ENCODE measurements at places on chromosomes 2 and 18.
A peak's percentile ranks its signal among the peaks of the same experiment; 100 is the strongest.

GRCh38 chr2:42799881-42800280, 7.5 kb upstream of the HAAO start:
- H3K27me3 ChIP-seq: peaks cover 22% of the 10 kb centered on the region
- no peak overlapping the region for H3K4me3 ChIP-seq
- H3K4me1 ChIP-seq: peaks cover 18% of the 10 kb centered on the region
- no peaks in the 10 kb centered on the region for H3K36me3 ChIP-seq
- no peak overlapping the region for H3K27ac ChIP-seq

- DNase-seq: no peak
- H3K4me1 ChIP-seq: no peaks in the 10 kb centered on the region
- no peak overlapping the region for H3K4me3 ChIP-seq
Observed at GRCh38 chr2:169839954-169840746, 12.9 kb downstream of the UBR3 start.

- DNase-seq: no peak
- peaks cover 25% of the 10 kb centered on the region for H3K36me3 ChIP-seq
- H3K4me1 ChIP-seq: peaks cover 23% of the 10 kb centered on the region
- H3K27me3 ChIP-seq: no peaks in the 10 kb centered on the region
Observed at GRCh38 chr2:27946530-27947060, 56.1 kb downstream of the BABAM2 start.

DNA sequence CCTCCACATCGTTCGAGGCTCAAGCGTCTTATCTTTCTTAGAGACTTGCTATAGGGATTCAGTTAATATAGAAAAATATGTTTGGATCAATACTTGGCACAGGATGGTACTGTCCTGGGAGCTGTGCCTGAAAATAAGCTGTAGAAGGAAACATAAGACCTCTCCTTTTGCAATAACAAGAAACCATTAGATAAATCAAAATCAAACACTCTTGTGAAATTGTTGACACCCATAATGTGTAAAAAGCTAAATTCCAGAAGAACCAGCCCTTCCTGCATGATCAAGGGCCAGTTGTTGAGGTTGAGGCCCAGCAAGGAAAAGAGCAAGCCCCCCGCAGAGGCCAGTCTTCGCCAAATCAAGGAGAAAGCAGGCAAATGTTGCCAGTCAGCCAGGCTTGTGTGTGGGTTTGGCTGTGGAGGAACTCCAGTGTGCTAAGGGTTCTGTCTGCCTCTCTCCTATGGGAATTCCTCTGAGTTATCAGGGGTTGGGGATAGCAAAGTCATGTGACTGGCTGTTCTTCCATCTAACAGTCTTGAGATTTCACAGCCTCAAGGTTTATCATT, 185.7 kb downstream of the ACKR3 start:
- H3K36me3 ChIP-seq: no peaks in the 10 kb centered on the region
- DNase-seq: no peak
- H3K4me1 ChIP-seq: no peaks in the 10 kb centered on the region
- H3K27ac ChIP-seq: no peak overlapping the region

DNA sequence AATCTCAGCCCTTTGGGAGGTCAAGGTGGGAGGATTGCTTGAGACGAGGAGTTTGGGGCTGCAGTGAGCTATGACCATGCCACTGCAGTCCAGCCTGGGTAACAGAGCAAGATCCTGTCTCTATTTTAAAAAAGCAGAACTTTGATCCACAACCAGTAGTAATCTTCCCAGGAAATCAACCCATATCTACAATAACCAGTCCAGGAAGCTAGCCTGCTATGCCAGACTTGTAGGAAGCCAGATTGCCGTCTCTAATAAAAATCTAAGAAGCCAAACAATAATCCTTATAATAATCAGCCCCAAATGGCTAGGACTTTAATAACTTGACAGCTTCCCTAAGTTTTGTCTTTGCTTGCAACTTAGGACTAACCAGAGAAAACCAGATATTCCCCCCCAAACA, 9.0 kb upstream of the ALMS1 start:
- no peak overlapping the region for H3K4me3 ChIP-seq
- no peak for DNase-seq
- H3K27ac ChIP-seq: no peak overlapping the region
- no peaks in the 10 kb centered on the region for H3K4me1 ChIP-seq

GRCh38 chr2:29351916-29352591, 236.8 kb downstream of the CLIP4 start:
- H3K27me3 ChIP-seq: peaks cover 12% of the 10 kb centered on the region
- H3K4me3 ChIP-seq: no peak overlapping the region
- no peaks in the 10 kb centered on the region for H3K4me1 ChIP-seq
- H3K36me3 ChIP-seq: no peaks in the 10 kb centered on the region

- H3K27ac ChIP-seq: peak overlapping the region; percentile 96
- H3K4me1 ChIP-seq: peaks cover 36% of the 10 kb centered on the region
- peak overlapping the region; percentile 97 for H3K4me3 ChIP-seq
- H3K36me3 ChIP-seq: peaks cover 2% of the 10 kb centered on the region
Observed at GRCh38 chr2:15562354-15563031, 1.4 kb upstream of the NBAS start.

DNA sequence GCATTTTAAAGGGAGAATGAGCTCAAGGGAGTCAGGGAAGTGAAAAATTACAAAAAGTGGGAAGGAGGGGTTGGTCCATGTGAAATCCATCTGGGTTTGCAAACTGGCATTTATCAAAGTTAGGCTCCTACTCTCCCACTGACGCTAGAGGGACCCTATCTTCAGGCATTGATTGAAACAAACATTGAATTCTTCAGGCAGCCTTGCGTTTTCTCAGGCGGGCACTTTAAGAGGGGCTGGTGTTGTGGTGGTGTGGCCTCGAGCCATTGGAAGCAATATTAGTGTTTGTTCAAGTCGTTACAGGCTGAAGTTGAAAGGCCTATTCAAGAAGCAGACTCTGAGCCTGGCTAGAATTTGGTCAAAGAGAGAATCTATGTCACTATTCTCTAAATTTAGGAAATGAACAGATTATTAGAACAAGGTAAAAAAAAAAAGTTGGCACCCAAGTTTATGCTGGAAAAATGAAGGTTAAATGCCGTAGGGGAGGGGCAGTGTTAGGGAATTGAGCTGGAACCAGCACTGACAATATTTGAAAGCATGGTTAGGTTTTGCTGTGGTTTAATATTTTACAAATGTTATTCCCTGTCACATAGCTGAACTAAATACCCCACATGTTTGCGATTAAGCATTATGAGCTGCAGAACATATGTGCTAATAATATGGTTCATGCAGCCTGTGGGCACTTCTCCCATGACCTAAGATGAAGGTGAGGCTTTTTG, 36.8 kb downstream of the STON1 start:
- no peak overlapping the region for H3K27ac ChIP-seq
- H3K4me1 ChIP-seq: peaks cover 2% of the 10 kb centered on the region
- no peaks in the 10 kb centered on the region for H3K36me3 ChIP-seq
- no peak overlapping the region for H3K4me3 ChIP-seq
- no peak for DNase-seq

DNA sequence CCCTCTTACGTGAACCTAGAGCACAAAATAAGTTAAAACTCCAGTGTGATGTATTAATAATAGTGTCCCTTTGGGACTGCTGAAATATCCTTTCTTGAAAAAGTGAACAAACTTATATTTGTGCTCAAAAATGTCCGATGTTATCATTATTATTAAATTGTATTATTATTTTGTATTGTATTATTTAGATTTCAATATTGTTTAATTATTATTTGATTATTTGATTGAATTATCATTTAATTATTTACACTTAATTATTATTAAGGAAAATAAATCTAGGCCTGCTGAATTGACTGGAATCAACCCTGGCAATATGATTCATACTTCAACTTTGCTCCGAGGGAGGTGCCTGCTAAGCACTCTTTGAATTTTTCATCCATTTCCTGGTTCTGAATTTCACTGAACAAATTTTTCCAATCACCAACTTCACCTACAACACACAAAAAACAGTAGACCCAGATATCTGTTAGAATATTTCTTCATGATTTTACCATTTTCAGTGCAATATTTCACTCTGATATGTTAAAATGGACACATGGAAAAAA, 10.9 kb upstream of the EIF2AK2 start:
- H3K27ac ChIP-seq: no peak overlapping the region
- peaks cover 7% of the 10 kb centered on the region for H3K27me3 ChIP-seq
- DNase-seq: no peak
- no peak overlapping the region for H3K4me3 ChIP-seq
- H3K36me3 ChIP-seq: peaks cover 5% of the 10 kb centered on the region

DNA sequence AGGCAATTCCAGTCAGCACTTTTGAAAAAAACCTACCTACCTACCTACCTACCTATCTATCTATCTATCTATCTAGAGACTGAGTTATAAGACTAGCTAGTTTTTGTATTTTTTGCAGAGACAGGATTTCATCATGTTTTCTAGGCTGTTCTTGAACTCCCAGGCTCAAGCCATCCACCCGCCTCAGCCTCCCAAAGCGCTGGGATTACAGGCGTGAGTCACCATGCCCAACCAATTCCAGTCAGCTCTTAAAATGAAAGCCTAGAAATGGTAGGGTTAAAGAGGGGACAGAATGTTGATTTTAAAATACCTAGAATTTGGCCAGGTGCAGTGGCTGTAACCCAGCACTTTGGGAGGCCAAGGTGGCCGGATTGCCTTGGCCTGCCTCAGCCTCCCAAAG, 19.1 kb downstream of the MSH2 start:
- no peak overlapping the region for H3K27ac ChIP-seq
- H3K36me3 ChIP-seq: peaks cover 35% of the 10 kb centered on the region
- H3K4me1 ChIP-seq: no peaks in the 10 kb centered on the region
- no peak for DNase-seq
- no peaks in the 10 kb centered on the region for H3K27me3 ChIP-seq

DNA sequence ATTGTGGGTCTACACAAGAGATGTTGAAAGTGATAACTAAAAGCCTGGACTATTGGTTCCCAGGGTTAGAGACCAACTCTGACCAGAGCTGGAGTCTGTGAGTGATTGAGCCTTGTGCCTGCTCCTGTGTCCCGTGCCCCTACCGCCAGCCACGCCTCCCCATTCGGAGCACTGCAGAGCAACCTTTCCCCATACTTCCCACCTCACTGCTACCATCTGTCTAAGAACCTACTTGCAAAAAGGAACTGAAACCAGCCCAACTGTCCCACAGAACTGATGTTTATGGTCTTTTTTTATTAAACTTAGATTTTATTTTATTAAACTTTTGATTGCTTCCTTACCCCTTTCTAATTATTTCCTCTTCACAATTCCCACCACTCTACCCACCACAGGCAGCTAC, 300.3 kb upstream of the MGAT5 start:
- DNase-seq: no peak
- no peaks in the 10 kb centered on the region for H3K36me3 ChIP-seq
- no peak overlapping the region for H3K27ac ChIP-seq
- H3K27me3 ChIP-seq: peaks cover 14% of the 10 kb centered on the region

DNA sequence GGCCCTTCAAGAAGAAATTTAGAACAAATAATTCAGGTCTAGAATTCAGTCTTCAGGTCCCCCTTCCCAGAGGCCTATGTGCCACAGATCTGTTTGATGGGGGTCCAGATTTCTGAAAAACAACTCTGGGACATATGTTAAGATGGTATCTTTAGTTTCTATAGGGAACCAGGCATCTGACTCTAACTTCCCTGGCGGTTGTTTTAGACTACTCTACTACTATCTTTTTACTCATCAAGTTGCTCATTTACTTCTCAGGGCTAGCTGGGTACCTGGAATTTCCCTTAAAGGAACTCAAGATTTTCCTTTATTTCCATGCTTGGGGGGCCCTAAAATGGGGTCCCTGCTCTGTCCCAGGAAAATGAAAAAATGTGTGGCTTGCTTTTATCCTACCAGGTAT, 114.7 kb upstream of the RAB6C start:
- no peaks in the 10 kb centered on the region for H3K4me1 ChIP-seq
- H3K4me3 ChIP-seq: no peak overlapping the region
- no peak for DNase-seq
- no peak overlapping the region for H3K27ac ChIP-seq
- H3K36me3 ChIP-seq: no peaks in the 10 kb centered on the region

GRCh38 chr2:29012211-29012681, 31.1 kb downstream of the TOGARAM2 start:
- peaks cover 7% of the 10 kb centered on the region for H3K36me3 ChIP-seq
- peaks cover 84% of the 10 kb centered on the region for H3K4me1 ChIP-seq
- no peak overlapping the region for H3K4me3 ChIP-seq
- no peaks in the 10 kb centered on the region for H3K27me3 ChIP-seq
- H3K27ac ChIP-seq: peak overlapping the region; percentile 97

- DNase-seq: no peak
- H3K4me3 ChIP-seq: no peak overlapping the region
Observed at GRCh38 chr18:39415471-39415870, 1849.9 kb upstream of the CELF4 start.

GRCh38 chr18:62396967-62397366, 71.9 kb downstream of the TNFRSF11A start:
- H3K27me3 ChIP-seq: no peaks in the 10 kb centered on the region
- no peak overlapping the region for H3K4me3 ChIP-seq
- DNase-seq: no peak
- no peak overlapping the region for H3K27ac ChIP-seq

DNA sequence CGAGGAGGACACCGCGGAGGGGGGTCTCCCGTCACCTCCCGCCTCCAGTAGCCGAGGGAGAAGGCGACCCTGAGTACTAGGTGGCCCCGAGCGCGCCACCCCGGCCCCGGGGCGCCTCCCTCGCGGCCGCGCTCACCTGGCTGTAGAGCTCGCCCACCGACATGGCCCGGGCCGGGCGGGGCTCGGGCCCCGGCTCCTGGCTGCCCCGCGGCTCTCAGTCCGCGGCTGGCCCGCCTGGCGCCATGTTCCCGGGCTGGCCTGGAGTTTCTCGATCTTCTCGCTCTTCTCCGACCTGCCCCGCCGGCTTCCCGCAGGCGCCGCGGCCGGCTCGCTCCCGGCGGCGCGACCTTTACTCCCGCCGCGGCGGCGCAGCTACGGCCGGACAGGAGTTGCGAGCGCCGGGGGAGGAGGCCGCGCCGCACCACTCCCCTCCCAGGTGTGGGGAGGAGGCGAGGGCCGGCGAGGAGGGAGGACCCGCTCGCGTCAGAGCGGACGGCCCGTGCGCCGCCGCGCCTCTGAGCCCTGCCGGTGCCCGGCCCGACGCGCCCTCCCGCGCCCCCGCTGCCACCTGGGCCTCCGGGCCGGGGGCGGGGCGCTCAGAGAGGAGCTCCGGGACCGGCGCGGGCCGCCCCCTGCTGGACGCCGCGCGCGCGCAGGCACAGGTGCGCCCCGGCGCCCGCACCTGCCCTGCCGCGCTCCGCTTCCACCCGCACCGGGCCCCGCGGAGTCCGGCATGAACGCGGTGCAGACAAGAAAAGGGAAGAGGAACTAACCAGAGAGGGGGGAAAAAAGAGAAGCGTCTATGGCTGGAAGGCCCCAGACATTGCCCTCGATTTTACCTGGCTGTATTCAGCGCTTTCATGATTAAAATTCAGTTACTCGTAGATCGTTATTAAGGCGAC, at the start of gene MYO5B:
Gene MYO5B (minus strand): TSS at position 517 of the 902 bp plus-strand sequence. CDS start 354 bp downstream, at position 163.
- DNase-seq: peak; percentile 39
- peaks cover 9% of the 10 kb centered on the region for H3K4me1 ChIP-seq
- no peaks in the 10 kb centered on the region for H3K36me3 ChIP-seq
- H3K4me3 ChIP-seq: peak within 1 kb of the TSS; percentile 41

Data from activated CD4-positive, alpha-beta T cell treated with anti-CD3 and anti-CD28 coated beads, Interleukin-2, amount 10 ng/mL, durations not matched to agents 7 days and 5 days (primary cell).